Stimulated activated CD8-positive, alpha-beta memory T cell treated with anti-CD3 and anti-CD28 coated beads, Interleukin-4, amount 100 ng/mL, for 48 hours (primary cell): ENCODE measurements at places on chromosomes 3 and 15.

DNA sequence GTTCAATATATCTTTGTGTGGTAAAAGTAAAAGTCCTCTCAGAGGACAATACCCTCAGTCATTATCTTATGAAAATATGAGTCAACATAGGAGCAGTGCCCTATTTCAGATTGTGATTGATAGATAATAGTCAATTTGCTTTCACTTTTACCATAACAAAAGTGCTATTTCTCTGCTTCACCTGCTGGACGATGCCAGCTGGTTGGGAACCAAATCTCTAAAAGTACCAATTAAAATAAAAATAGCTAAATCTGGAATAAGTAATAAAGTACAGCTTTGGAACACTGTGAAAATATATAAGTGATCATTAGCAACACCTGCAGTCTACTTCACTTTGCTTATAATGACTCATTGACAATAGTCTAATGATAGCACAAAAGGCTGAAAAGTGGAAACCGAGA lies 390.3 kb upstream of the AGTR1 start:
- DNase-seq = no peak

DNA sequence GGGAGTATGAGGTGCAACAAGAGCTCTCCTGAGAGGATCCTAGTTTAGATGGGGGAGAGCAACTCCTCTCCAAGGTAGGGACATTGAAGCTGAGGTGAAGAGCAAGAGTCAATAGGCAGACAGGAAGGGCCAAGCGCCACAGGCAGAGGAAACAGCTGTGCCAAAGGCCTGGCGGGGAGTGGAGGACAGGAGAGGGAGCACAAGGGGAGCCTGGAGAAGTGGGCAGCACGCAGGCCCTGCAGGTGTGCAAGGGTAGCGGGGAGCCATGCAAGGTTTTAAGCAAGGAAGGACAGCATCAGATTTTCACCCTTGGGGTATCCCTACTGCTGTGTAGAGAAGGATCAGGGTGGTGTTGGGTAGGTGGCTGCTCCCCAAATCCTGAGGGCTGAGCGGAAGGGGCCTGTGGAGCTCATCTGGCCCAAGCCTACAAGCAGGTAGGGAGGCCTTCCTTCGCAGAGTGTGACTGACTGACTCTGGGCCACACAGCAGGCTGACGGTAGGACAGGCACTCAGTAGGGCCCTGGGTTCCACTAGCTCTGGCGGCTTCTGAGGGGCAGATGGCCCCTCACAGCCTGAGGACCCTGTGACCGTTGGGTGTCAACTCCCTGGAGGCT lies 13.3 kb downstream of the CHST13 start:
- no peak for DNase-seq

- no peak for DNase-seq
Observed at GRCh38 chr3:134857356-134857755, 62.3 kb downstream of the EPHB1 start.

GRCh38 chr3:48157202-48157840 lies 30.9 kb downstream of the CDC25A start:
- no peak for DNase-seq

- no peak for DNase-seq
Observed at GRCh38 chr3:73789825-73790444, 165.2 kb upstream of the PDZRN3 start.
